ENCODE measurements at places on chromosomes 1 and 21.

DNA sequence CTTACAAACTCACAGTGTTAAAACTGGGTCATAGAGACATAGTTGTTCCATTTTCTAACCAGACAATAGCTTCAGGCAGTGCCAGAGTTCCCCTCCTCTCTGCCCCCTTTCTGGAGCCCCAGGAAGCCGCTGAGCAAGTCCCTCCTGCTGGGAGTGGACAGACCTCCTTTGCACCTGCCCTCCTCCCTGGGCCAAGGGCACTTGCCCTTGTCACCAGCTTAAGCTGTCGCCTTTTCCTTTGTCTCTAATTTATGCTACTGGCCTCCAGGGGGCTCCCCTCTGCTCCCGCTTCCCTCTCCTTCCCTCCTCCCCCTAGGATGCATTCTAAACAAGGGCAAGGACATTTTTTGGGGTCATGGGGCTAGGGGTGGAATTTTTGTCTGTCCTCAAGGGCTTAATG lies 182.4 kb downstream of the MIS18A start:
- DNase-seq = peak; percentile 13

DNA sequence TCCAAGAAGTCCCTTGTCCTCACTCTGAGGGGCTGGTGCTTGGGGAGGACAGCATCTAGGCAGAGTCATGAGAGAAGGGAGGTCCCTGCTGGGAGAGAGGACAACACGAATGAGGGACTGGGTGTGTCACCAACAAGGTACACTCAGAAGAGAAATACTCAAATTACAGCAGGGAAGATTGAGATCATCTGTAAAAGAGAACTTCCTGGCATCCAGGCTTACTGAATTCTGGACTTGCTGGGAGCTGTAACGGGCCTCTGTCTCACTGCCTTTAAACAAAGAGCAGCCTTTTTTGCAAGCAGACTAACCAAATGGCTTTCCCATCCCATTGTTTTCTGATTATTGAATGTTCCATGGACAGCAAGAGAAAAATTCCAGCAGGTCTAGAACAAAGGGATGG lies 195.7 kb upstream of the RAB4A start:
- no peak for DNase-seq

DNA sequence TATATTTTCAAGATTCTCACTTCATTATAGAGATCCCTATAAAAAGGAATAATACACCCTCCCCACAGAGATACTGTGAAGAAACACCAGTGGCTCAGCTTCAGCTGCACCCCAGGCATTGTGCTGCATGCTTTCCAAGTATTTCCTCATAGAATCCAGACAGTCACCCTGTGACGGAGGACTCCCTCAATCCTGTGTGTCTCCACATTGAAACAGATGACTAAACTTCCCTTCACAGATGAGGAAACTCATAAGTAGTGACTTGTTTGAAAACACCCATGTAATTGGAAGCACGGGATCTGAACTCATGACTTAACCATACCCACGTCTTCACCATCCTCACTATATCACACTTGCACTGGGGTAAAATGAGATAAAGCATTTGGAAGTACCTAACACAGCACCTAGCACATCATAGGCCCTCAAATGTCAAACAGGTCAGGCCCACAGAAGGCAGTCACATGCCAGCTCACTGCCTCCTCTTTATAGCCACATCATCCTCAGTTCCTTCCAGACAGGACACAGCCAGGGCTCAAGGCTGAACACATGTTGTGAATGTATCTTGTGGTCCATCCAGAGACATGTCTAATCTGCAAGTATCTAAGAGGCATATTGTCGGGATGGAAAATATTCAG lies 55.2 kb downstream of the GPR161 start:
- peak; percentile 87 for DNase-seq

- no peak for DNase-seq
These were observed 50.7 kb upstream of the GPR157 start for GRCh38 chr1:9179463-9180110.

DNA sequence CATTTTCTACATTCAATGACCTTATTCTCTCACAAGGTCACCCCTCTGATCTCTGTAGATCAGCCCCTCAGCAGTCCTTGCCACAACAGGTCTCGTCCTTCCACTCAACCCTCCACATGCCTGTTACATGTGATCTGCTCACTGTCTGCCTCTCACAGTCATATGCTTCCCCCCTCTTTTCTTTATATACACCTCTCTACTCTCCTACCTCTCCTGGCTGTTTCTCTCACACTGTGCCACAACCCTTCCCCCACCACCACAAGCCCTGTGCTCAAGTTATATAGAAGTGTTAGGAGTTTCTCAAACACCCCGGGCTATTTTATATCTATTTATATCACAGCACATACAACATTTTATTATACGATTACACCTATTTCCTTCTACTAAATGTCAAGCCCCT lies 12.6 kb downstream of the B3GALNT2 start:
- DNase-seq = no peak

GRCh38 chr1:175270361-175270760 lies 77.8 kb upstream of the KIAA0040 start:
- DNase-seq = no peak

GRCh38 chr1:4599951-4600481 lies 54.4 kb upstream of the AJAP1 start:
- no peak for DNase-seq

- no peak for DNase-seq
These were observed 4.1 kb downstream of the SH3BGRL3 start for GRCh38 chr1:26283871-26284596.

DNA sequence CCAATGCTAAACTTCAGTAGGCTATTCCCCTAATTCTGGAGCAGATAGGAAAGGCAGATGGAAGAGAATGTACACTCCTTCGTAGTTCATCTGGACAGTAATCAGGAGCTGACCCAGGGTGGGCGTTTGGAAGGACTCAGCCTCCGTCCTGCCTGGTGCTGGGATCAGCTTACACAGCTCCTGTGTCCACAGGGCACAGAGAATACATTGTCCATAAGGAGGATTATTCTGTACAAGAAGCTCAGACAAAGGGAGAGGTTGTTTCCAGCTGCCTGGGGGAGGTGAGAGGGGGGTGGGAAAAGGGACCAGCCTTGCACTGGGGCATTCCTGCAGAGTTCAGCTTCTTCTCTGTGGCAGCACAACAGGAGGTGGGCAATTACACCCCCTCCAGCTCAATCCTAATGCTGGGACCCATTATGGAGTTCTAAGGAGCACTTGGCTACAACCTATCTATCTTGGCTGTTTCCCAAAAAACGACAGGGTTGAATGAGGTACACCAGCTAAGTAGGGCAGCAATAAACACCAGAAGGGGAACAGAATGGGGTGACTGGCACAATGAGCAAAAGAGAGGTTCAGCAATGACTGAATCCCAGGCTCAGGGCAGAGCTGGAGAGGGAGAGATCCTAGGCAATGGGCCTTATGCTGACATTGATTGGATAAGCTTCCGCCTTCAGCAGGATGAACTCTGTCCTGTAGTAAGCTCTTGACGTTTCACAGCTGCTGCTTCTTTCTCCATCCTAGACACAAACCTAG lies 7.4 kb downstream of the MED8 start:
- no peak for DNase-seq

DNA sequence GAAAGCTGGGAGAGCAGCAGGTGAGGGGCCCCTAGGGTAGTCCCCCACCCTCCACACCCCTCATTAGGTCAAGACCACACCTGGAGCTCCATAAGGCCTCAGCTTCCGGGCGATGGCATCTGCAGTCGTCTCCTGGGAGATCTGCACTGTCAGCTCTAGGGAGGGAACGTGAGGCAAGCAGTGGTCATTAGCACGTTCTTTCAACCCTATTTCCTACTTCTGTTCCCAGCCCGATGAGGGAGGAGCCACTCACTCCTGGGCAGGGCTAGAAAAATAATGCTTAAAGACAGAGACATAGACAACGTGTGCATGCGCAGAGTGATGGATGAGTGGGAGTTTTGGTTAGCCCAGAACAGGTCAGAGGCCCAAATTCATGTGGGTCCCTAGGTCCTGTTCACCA lies 9.7 kb downstream of the KDF1 start:
- DNase-seq = no peak

GRCh38 chr1:189434461-189434860 lies 1043.2 kb downstream of the BRINP3 start:
- DNase-seq = no peak

DNA sequence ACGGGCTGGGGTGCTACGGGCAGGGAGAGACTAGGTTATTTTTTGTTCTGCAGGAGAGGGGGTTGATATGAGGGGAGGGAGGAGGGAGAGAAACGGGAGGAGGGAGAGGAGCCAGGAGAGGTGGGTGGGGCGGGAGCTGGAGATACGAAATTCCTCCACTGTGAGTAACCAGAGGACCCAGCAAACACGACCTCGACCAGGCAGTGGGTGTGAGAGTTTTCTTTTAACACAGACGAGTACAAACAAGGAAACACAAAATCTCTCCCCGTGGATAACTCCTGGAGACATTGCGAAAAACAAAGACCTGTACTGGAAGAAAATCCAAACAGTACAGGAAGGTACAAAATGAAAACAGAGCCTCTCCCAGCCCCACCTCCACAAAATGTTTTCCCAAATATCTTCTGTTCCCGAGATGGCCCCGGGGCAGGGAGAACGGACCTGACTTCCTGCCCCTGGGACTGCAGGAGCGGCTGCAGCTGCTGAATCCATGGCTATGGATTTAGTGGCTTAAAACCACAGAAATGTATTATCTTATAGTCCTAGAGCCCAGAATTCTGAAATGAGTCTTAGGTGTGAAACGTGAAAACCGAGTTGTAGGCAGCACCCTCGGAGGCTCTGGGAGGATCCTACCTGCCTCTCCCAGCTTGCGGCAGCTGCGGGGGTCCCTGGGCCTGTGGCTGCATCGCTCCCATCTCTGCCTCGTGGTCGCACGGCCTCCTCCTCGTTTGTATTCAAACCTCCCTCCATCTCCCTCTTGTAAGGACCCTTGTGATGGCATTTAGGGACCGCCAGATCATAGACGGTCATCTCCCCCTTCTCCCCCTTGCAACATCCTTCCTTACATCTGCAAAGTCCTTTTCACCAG lies 82.2 kb downstream of the RIPK4 start:
- DNase-seq = peak; percentile 90

- peak; percentile 71 for DNase-seq
These were observed 525.5 kb downstream of the MATN1 start for GRCh38 chr1:30197639-30198450.

DNA sequence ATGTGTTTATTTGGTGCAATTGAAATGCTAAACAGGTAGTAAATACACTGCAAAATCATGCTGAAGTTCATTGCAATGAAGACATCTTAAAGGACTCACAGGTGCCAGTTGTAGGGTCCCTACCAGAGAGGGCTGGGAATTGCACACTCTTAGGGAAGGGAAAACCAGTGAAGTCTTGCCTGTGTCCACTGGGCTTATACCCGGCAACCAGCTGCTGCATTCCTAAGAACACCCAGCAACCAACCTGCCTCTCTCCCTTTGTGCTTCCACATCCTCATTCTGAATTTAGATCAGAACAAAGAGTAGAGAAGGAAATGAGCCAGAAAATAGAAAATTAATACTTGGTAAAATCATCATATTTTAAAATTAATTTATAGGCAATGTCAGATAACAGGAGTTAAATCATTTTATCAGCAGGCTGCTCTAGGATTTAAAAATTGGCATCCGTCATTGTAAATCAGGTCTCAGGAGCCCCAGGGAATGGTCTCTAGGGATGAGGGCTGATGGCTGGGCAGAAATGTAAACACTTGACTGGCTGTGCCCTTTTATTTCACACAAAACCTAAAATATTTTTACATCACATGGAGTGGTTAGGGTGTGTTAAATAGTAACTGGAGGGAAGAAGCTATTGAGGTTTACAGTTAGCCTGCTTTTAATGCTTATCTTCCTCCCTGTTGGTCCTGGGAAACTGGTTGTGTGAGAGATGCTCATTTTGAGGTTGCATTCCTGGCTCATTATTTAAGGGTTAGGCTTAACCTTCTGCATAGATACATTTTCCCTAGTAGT lies 31.3 kb downstream of the PTGFRN start:
- DNase-seq = no peak

DNA sequence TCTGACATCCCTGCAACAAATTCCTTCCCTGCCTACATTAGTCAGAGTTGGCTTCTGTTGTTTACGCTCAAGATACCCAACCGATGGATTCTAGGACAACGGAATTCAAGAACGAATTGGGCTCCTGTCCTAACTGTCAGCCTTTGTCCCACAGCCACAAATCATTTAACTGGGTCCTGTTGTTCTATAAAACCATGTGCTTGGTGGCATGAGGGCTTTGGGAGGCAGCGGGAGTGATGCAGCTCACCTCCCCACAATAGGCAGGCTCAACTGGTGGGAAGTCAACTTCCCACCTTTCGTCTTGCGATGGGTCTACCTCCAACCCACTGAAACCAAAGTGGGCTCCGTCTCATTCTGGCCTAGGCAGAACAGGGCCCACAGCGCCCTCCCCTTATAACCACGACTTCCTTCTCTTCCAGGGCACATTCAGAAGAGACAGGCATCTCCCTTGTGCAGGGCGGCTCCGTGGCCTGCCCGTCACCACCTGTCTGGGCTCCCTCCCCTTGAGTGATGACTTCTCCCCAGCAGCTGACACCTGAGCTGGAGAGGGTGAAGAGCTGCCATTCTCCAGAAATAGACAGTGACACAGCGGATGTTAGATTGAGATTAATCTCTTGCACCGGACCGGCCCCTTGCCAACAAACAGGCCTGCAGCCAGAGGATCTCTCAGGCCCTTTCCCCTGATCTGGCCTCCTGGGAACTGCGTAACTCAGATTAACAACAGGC lies 26.5 kb downstream of the LRRC38 start:
- DNase-seq = no peak

DNA sequence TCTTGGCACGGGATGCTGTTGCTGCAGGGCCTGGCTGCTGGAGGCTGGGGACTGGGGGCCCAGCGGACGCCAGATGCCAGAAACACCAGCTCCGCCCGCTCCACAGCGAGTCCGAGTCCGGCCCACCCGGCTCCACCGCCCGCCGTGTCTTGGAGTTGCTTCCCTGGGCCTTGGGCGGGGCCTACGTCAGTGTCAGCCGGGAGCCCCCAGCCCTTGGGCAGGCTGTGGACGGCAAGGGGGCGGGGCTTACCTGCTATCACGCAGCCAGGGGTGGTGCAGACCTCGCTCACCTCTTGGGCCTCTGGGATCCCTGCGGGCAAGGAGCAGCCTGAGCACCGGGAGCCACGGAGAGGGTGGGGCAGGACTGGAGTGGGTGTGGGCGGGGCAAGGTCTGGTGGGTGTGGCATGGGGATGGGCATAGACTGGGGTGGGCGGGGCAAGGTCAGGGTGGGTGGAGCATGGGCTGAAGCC lies 21.8 kb downstream of the MMEL1 start:
- DNase-seq = peak; percentile 26

DNA sequence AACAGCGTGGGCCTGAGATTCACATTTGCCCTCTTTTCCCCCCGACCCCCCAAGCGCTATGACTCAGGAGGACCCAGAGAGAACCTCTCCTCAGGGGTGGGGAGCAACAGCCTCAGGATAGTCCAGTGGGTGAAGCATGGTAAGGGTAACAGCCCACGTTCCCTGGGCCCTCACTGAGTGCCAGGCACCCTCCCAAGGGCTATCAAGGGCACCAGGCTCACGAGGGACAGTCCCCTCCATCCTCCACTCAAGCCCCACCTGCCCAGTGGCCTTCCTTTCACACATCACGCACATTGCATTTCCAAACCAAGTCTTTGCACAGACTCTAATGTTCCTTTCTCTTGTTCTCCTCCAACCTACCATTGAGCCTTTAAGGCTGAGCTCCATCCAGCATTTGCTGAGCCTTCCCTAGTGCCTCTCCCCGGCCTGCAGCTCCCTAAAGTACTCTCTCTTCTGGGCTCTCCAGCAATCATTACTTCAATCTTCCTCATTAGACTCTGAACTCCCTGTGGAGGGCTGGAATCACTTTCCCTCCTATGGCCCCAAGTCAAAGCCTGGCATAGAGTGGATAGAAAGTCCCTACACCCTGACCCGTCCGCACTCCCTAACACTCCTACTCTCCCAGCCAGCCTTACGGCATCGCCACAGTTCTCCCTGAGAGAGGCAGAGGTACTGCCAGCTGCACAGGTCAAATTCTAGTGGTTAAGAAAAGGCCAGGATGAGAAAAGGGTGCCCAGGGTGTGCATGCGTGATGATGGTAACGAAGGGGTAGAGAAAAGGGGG lies 1.0 kb downstream of the AKR7A2 start:
- no peak for DNase-seq
